ENCODE measurements at places on chromosomes 12 and 14. TPM values are rescaled to one million over a fixed set of nuclear protein-coding genes. Genes with fewer than 3 reads are reported as not detected.

- no peak for DNase-seq
Observed at GRCh38 chr12:57244312-57244696, 6.7 kb downstream of the STAC3 start.

GRCh38 chr14:103521438-103521950 lies 1.1 kb downstream of the CKB start:
- DNase-seq = no peak

- no peak for DNase-seq
Observed at GRCh38 chr12:66418908-66419307, 116.6 kb downstream of the HELB start.

SYT1 gene
- total RNA-seq = 31.9 TPM

FLRT2 gene
- total RNA-seq = 15.8 TPM

DNA sequence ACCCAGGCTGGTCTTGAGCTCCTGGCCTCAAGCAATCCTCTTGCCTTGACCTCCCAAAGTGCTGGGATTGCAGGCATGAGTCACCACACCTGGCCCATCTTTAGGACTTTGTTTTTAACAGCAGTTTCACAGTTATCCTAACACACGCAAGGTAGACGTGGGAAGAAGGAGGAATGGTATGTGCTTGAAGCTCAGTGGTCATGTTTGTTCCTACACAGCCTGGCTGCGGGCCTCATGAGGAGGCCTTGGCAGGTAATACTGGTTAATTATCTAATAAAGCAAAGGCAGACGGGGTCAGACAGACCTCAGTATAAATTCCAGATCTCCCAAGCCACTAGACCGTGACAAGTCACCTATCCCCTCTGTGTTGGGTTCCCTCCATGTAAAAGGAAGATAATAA lies 271.8 kb downstream of the PCNX1 start:
- no peak for DNase-seq

PAWR gene
- total RNA-seq = 40.8 TPM

ARHGEF25 gene
- total RNA-seq = 107 TPM

DNA sequence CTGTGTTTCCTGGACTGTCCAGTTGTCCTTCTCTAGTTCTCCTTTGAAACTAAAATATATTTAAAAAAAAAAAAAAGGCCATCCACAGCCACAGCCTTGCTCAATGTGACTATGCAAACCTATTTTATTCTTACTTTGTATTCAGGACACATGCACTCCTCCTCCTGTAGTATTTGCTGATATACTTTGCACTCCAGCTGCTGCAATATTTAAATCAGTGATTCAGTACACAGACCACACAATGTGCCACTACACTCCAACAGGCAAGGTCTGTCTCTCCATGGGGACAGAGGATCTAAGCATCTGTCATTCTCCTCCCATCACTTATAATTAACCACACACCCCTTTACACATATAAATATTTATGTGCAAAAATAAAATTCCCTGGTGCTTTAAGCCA lies 40.2 kb upstream of the CCDC196 start:
- DNase-seq = no peak

CCDC175 gene
- not detected for total RNA-seq

DNA sequence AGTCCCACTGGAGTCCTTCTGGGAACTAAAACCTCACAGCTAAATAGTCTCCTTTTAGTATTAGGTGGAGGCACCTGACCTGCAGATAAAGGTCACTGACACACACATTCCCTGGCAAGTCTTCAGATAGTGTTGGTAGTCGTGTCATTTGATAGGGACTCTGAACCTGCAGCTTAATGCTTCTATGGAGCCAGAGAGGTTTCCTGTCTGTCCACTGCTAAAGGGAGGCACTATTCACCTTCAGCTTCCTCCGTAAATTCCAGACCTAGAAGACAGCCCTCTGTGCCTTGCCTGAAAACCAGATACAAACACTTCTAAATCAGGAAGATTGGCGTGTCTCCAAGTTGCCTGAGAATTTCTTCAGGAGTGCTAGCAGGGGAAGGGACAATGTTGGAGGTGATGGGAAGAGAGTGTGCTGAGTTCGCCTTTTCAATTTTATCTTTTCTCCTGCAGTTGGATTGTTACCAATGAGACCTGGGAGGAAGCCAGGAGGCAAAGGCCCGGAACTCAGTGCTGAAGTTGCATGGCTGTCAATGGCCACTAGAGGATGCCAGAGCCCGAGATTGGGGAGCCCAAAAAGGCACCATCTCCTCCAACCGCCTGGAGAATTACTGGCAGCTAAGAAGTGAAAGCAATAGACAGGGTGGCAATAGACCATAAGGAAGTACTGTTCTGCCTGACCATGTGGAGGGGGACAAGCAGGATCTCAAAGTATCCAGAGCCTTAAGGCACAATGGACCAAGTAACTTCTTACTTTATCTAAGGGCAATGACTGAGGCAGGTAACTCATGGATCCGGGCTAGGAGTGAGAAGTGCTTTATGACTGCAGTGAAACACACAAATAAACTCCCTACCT lies 81.6 kb upstream of the SCAF11 start:
- DNase-seq = peak; percentile 63

TAS2R13 gene
- total RNA-seq = 0.13 TPM

DNA sequence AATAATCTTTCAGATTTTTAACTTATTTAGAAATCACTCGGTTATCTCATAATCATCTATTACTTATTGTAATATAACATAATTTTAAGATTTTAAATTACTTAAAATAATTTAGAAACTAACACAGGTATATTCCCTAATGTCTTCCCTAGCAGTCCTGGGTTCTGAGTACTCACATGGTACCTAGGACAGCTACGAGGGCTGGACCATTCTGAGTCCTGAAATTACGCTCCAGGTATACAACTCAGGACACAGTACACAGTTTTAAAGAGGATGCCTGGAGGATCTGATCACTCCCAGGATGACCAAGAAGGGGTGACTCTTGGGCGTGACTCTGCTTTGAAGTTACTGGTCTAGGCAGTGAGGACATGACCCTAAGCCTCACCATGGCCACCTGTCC lies 9.1 kb upstream of the RASSF8 start:
- no peak for DNase-seq

DNA sequence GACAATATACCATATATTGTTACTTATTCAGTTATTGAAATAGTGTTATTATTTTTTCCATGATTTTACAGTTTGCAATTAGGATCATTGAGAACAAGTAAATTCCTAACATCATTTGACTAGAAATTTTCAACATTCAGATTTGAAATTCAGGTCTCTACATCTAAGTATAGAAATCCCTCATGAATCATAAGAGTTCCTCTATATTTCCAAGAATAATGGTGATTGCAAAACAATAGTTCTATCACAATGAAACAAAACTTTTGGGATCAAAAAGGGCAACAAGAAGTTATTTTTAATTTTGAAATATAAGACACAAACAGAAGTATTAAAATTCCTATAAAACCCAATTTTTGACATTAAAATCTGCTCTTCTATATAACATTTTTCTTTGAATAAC lies 10.8 kb downstream of the CLEC1A start:
- DNase-seq = no peak

- no peak for DNase-seq
Observed at GRCh38 chr12:117599849-117600248, 238.4 kb upstream of the NOS1 start.

PRB2 gene
- total RNA-seq = not detected

DNA sequence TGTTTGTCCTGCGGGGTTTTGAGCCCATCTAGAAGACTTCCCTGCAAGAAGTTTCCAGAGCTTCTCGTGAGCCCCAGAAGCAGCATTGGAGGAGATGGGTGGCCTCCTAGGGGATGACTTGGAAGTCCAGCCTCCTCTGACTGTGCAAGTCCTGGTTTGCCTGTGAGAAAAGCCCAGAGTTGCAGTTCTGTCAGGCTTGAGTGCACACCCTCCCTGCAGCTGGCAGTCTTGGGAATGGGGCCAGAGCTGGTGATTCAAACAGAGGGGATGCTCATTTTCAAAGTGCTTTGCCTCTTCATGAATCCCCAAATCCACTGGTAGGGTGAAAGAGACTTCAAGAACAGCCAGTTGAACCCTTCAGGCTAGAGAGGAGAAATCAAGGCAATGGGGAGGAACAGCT lies 3.9 kb upstream of the PPP1R1A start:
- DNase-seq = no peak

DNA sequence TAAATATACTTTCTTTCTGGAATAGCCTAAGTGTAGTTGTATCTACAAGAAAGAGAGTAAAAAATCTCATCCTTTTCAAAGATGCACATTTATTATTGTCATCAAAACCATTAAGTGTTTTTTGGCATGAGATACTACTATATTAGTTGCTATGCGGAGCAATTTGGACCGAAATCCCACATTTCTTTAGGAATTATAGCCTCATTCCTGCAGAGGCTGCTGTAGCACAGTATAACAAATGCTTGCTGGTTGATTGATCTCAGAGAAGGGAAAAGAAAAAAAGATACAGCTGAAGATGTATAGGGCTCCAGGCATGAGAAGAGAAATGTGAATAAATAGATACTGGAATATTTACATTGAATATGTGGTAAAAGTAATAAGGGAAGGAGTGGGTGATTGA lies 36.0 kb downstream of the RHOJ start:
- no peak for DNase-seq

Measured in SJSA1 (cell line).